ENCODE measurements at places on chromosomes 5 and 9. TPM values are rescaled to one million over a fixed set of nuclear protein-coding genes. Genes with fewer than 3 reads are reported as not detected.
A peak's percentile ranks its signal among the peaks of the same experiment; 100 is the strongest.

Gene NDUFA8
- total RNA-seq: 68.7 TPM

Gene PDZD2
- total RNA-seq: 4.3 TPM

Gene C5orf52
- not detected for total RNA-seq

Gene CXCL14
- 70.3 TPM for total RNA-seq

Gene FAM78A
- 0.79 TPM for total RNA-seq

Gene PIP5KL1
- 5.8 TPM for total RNA-seq

GRCh38 chr9:78103971-78104433 is 72.4 kb upstream of the GNAQ start:
- DNase-seq: no peak

- DNase-seq: no peak
Measured at GRCh38 chr9:125861405-125862058, 114.4 kb downstream of the PBX3 start.

DNA sequence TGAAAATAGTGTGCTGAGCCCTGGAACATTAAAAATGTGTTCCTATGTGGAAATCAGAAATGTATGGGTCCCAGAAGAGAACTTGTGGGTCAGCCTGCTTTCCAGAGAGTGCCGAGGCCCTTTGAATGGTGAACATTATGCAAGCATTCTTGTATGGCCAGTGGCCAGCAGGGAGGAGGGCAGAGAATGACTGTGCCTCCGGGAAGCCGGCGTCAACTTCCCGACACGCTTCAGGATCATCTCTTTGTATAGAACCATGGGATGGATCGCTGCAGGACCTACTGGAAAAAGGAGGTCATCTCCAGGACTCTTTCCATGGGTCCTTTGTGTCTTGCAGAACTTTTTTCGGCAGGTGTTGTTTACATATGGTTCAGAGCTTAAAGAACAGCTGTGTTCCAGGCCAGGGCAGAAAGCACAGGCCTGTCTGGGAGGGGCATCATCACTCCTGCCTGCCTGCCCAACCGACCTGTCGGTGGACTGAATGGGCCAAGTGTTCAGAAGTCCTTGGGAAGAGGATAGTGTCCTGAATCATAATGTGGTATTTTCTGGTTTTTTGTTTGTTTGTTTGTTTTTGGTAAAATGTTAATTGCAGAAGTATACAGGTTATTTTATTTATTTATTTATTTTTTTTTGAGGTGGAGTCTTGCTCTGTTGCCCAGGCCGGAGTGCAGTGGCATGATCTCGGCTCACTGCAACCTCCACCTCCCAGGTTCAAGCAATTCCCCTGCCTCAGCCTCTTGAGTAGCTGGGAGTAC is 9.0 kb downstream of the PRRC2B start:
- DNase-seq: no peak

- DNase-seq: no peak
Measured at GRCh38 chr9:27457445-27457844, 66.6 kb upstream of the IFNK start.

- DNase-seq: no peak
Measured at GRCh38 chr5:77846422-77847128, 70.4 kb upstream of the TBCA start.

DNA sequence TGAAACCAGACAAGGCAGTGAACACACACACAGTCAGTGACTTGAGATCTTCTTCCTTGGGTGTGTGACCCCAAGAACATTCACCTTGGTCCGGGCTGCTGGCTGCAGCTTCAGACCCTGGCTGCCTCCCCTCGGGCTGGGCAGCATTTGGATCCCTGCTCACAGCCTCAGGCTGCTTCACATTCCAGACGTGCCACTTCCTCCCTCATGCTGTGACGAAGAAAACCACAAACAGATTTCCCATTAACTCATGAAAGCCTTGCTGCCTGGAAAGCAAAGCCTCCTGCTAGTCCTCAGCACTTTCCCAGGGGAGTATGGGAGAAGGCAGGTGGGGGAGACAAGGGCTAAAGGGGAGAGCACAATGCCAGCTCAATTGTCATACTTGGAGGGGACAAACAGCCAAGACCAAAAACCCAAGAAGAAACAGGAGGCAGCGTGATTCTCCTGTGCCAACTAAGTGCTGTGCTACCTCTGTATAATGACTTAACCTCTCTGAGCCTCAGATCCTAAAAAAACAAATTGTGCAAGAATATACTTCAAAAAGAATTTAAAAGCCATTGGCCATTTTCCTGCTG is 594.6 kb upstream of the BRINP1 start:
- DNase-seq: no peak

DNA sequence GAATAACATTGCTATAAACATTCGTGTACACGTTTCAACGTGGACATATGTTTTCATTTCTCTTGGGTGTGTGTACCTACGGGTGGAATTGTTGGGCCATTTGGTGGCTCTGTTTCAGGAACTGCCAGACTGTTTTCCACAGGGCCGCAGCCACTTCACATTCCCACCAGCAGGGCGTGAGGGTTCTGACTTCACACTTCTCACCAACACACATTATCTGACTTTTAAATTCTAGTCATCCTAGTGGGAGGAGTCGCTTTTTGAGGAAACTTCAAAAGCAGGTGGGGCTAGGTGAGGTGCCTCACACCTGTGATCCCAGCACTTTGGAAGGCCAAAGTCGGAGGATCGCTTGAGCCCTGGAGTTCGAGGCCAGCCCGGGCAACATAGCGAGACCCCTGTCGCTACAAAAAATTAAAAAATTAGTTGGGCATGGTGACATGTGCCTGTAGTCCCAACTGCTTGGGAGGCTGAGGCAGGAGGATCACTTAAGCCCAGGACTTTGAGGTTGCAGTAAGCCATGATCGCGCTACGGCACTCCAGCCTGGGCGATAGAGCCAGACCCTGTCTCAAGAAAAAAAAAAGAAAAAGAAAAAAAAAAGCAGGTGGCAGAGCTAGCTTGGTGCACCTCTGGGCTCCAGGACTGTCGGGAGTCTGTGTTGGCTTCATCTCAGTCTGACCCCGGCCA is 28.5 kb downstream of the TSPAN17 start:
- no peak for DNase-seq

DNA sequence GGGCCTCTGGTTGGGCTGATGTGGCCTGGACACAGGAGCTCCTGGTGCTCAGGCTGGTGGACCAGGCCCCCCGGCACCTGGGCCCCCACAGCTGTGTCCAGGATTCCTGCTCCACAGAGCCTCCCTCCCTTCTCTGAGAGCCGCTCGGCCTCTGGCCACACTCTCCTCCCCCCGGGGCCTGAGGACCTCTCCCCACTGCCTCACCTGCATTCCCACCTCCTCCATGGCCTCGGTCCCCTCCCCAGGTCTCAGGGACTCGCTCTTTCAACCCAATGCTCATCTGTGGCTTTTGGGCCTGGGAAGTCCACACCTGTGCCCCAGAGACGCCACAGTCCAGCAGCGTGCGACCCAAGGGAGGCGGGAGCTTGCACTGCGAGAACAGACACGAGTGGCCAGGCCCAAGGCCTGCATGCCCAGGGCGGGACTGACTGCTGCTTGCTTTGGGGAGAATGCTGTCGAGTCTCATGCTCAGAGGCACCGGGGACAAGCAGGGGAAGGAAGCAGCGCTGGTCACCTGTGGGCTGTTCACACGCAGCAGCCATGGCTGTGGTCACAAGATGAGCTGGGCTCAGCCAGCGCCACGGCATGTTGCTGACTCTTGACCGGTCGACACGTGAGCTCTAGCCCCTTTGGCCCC is 14.6 kb downstream of the PAEP start:
- DNase-seq: peak; percentile 65

- no peak for DNase-seq
Measured at GRCh38 chr5:134038138-134038537, 33.4 kb upstream of the VDAC1 start.

GRCh38 chr9:920927-921326 is 55.5 kb upstream of the DMRT3 start:
- DNase-seq: no peak

GRCh38 chr9:89743216-89743572 is 138.4 kb downstream of the GADD45G start:
- no peak for DNase-seq

DNA sequence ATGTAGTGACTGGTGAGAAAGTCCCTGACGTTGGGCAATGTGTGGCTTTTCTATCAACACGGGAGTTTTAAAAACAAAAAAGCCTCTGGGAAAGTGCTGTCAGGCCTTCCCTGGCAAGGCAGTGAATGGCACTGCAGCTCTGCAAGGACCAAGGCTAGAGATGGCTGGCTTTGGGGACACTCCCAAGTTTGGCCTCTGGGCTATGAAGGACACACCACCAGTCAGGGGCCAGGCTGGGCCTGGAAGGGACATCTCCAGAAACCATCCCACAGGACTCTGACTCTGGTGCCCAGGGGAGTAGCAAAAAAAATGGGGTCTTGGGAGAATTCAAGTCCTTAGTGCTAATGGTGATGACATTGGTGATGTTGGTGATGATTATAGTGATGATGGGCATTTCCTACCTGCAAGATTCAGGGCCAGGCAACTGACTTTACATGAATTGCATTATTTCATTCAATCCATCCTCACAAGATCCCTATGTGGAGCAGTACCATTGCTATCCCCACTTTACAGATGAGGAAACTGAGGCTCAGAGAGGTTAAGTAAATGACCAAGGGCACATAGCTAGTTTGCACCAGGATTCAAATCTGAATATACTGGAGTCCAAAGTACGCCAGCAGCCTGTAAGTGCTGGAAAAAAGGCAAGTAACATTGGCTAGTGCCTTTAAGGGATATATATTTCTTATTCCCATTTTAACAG is 2.6 kb upstream of the PPARGC1B start:
- peak; percentile 59 for DNase-seq

- no peak for DNase-seq
Measured at GRCh38 chr9:95124582-95125367, 192.7 kb downstream of the FANCC start.

DNA sequence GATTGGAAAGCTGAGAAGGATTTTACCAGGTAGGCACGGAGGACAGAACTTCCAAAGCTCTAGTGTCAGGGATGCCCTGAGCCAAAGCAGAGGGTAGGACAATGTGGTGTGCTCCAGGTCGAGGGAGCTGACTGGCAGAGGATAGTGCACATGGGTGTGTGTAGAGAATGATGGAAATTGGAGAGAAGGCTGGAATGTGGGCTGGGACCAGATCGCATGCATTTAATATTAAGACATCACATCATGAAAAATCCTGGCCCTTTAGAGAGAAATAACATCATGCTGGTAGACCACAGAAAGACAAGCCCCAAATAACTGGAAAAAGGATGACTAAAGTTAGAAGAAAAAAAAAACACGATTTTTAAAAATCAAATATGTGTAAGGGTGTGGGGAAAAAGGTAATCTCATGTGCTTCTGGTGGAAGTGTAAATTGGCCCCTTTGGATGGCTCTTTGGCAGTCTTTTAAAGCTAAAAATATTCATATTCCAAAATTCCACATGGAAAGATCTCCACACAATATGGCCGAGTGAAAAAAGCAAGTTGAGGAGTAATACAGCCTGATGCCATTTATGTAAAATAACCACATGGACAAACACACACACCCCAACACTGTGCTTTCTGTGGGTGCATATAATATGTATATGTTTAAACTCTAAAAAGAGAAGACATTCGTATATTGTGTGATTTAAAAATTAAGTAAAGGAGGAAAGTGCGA is 67.0 kb upstream of the TGFBR1 start:
- no peak for DNase-seq

DNA sequence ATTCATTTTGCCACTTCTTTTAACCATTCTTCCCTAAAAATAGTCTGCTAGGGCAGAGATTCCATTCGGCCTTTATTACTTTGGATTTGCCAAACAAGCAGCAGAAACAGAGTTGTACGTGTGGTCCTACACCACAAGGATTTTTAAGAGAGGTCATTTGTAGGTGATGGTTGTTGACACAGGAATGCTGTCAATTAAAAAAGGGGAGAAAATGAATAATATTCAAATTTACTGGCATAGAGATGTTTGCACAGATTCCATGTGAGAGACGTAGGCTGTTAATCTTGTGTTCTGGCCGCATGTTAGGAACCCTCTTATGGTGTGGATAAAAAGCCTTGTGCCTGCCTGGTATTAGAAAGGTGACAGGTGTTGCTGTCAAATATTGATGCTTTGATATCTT is 34.9 kb downstream of the TRIO start:
- no peak for DNase-seq

DNA sequence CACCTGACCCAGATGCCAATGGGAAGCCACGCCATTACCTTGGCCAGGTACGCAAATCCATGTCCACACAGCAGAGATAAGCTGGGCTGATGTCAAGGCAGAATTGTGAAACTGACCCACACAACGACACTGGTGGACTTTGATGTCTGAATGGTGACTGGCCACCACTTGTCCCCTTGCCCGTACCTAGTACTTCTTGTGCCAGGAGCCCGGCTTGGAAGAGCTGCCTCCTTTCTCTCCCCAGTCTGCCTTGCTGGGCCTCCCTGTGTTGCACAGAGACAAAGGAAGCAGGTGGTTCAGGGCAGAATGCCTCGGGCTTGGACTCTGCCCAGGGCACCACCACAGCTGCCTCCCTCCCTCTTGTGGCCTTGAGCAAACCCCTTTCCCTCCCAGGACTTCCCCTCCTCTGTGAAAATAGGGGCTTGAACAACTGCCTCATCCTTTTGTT is 23.3 kb downstream of the PTGES2 start:
- no peak for DNase-seq

Measured in type B pancreatic cell (in vitro differentiated cells).